ENCODE measurements at places on chromosomes 4 and X.
A peak's percentile ranks its signal among the peaks of the same experiment; 100 is the strongest.

DNA sequence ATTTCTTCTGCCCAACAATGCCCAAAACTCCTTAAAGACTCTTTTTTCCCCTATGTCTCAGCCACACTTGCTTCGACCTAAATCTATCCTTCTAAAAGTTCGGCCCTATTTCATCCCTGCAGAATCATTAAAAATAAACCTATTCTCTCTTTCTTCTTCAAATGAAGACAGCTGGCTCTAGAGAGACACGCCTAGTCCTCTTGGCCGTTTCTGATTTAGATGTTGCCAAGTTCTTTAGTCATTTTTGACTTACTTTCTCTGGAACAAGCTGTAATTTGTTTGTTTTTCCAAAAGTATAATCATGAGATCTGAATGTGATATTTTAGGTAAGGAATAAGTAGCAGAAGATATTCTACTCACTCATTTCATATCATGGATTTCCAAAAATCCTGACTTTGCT, 211.6 kb downstream of the CENPC start:
- DNase-seq = no peak

GRCh38 chrX:118740276-118740889, 13.0 kb downstream of the IL13RA1 start:
- no peak for DNase-seq

- no peak for DNase-seq
Observed at GRCh38 chrX:40684092-40684491, 36.7 kb upstream of the CXorf38 start.

GRCh38 chr4:165294907-165295306, 32.6 kb upstream of the MSMO1 start:
- no peak for DNase-seq

DNA sequence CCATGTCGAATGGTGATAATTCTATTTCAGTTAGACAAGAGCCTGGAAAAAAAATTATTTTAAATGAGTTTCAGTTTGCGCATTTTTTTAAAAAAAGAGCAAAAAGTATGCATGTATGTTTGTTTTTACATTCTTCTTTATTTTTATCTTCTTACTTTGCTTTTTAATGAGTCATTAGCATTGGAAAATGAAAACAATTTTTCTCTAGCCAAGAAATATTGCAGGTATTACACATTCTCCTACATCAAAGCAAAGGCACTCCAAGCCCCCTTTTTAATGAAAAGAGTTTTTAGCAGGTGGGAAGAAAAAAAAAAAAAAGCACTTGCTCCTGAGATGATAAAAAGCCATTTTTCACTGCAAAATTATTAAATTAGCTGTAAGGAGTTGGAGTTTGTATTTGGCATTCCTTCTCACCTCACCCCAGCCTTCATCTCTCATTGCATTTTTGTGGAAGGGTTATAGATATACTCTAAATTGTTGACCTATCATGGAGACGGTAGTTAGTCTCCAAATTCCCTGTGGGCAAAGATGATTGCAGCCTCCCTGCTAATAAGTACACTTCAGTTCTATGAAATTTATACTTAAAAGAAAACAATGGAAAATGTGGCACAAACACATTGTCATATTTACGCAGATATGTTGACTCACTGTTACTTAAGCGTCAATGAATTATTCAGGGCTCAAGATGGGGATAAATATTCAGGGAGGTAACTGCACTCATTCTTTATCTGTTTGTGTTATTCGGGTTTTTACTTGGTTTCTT, 43.8 kb downstream of the PALLD start:
- DNase-seq = no peak

DNA sequence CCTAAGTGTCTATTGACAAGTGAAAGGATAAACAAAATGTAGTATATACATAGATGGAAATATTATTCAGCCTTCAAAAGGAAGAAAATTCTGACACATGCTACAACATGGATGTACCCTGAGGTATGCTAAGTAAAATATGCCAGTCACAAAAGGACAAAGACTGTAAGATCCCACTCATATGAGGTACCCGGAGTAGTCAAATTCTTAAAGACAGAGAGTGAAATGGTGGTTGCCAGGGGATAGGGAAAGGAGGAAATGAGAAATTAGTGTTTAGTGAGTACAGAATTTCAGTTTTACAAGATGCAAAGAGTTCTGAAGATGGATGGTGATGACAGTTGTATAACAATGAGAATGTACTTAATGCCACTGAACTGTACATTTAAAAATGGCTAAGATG, 102.3 kb upstream of the NAP1L5 start:
- DNase-seq = no peak

GRCh38 chrX:113629326-113629725, 788.7 kb upstream of the AMOT start:
- DNase-seq = peak; percentile 19

Data from GM04504 (cell line).